ENCODE measurements at places on chromosomes 16 and 17.

GRCh38 chr16:78903843-78904242, 696.7 kb downstream of the MAF start:
- DNase-seq = no peak

DNA sequence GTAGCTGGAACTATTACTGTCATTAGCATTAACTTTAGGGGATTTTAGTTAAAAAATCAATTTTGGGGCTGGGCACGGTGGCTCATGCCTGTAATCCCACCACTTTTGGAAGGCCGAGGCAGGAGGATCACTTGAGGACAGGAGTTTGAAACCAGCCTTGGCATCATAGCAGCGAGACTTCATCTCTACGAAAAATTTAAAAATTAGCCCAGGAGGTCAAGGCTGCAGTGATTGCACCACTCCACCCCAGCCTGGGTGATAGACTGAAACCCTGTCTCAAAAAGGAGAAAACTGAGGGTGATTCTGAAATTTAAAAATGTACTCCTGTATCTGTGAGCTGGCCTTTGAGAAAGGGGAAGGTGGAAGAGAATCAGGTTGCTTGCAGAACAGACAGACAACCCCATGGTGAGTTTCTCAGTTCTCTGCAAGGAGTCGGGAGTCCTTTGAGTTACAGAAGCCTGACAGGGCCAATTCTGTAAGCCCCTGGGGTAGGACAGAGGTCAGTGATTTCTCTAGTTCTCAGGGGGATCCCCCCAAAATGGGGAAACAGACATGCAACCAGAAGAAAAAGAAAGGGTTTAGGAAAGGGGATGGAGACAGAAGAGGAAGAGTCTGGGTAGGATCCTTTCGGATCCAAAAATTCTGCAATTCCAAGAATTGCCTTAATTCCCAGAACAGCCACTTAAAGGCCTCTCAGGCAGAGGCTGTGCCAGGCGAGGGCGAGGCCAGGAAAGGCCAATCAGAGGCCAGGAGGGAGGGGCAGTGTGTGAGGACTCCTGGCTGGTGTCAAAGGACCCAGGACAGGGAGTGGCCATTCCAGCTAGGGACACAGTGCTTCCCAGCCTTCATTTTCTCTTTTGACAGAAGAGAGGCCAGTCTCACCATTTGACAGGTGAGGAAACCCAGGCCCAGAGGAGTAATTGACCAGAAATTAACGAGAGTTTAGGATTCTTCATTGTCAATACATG, 6.7 kb downstream of the NUPR1 start:
- no peak for DNase-seq

DNA sequence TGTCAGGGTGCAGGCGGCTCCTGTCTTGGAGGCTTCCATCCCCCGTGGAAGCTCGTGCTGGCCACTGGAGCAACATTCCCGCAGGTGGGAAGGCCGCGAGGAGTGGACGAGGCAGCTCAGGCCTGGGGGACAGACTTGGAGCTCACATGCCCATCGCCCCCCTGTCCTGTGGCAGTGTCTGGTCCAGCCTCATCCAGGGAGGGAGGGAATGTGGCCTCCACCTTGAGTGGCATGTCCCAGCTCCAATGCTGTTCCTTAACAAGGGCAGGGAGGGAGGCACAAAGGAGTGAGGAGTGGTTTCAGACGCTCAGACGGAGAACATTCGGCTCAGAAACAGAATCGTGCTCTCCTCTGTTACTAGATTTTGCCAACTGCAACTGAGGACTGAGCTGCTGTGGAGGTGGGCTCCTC, 159.4 kb upstream of the CHMP6 start:
- DNase-seq = peak; percentile 38

DNA sequence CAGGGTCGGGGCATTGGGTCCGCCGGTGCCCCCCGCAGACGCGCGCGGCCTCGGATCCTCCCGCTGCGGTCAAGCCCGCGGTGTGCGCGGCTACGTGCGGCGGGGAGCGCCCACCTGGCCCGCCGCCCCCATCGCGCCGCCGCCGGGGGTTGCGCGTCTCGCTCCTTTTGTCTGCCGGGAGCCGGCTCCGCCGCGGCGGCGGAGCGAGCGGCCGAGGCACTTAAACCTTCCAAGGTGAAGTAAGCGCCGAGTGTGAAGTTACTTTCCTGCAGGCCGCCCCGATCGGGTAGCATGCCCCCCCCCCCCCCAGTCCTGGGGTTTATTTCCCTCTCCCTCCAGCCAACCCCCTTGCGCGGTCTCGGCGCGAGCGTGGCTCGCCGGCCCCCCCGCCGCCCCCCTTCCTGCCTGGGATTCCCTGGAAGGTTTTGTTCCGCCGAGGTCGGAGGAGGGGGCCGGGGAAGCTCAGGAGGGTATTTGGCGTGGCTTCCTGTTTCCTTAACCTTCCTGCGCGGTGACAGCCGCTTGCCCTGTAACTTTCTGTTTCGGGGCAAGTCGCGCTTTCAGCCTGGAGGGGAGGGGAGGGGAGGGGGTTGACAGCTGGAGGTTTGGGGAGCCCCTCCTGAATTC, 56.6 kb upstream of the GSE1 start:
- no peak for DNase-seq
